GM19239 (cell line): ENCODE measurements at places on chromosomes 6 and 20.

GRCh38 chr6:102300350-102300749 lies 906.8 kb downstream of the GRIK2 start:
- DNase-seq, result no peak

- no peak for DNase-seq
Measured at GRCh38 chr6:79042799-79043126, 35.3 kb downstream of the PHIP start.

DNA sequence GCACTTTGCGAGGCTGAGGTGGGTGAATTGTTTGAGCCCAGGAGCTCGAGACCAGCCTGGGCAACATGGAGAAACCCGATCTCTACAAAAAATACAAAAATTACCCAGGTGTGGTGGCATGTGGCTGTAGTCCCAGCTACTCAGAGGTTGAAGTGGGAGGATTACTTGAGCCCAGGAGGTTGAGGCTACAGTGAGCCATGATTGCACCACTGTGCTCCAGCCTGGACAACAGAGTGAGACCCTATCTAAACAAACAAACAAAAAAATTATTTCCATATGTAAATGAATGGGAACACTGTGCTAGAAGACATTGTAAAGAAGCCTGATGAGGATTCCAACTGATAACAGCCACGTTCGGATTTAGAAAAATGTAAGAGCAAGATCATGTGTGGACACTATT lies 154.2 kb downstream of the ZFP64 start:
- DNase-seq, result no peak

GRCh38 chr6:38566295-38567030 lies 73.3 kb downstream of the BTBD9 start:
- no peak for DNase-seq

GRCh38 chr20:60765821-60766403 lies 486.1 kb upstream of the CDH4 start:
- DNase-seq, result no peak
